ENCODE measurements at places on chromosomes 13 and 19. TPM values are rescaled to one million over a fixed set of nuclear protein-coding genes. Genes with fewer than 3 reads are reported as not detected.

ZNF99 gene
- polyA plus RNA-seq, result 1.1 TPM

- DNase-seq, result no peak
Observed at GRCh38 chr13:114057166-114058050, 75.0 kb downstream of the RASA3 start.

SMIM44 gene
- polyA plus RNA-seq, result 0.22 TPM

DNA sequence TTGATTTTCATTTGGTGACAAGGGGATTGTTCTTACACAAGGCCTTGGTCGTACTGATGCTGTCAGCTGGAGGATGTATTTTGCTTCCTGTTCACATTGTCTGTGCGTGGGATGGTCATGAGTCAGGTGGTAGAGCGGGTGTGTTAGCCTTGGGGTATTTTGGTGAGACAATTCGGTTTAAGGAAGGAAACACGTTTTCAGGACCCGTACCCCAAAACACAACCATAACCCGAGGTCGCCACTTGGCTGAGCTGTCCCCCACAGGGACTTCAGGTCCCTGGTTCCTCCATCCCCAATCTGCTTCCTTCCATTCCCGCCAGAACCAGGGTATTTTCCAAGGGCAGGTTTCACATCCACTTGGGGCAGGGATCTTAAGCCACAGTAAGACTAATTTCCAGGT is 15.0 kb downstream of the MYO9B start:
- DNase-seq, result no peak

- DNase-seq, result no peak
Observed at GRCh38 chr19:12545267-12545666, 6.0 kb downstream of the ZNF564 start.

DNA sequence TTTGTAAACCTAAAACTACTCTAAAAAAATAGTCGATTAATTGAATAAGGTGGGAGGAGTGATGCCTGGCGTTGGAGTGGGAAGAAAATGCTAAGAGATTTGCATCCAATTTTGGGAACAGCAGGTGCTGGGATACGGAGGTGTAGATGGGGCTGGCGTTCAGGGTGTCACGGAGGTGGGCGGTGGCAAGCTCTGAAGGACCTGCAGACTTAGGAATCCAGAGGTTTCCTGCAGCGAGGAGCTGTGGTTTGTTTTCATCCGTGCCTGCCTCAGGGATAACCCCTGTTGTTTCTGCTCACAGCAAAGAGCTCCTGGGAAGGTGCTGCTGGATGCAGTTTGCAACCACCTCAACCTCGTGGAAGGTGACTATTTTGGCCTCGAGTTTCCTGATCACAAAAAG is 166.4 kb upstream of the RNF113B start:
- no peak for DNase-seq

Data from renal cortex interstitium (tissue), 15 donors.